ENCODE measurements at places on chromosomes 4 and X.

GRCh38 chrX:136572030-136572429, 40.0 kb downstream of the VGLL1 start:
- no peak for DNase-seq

- DNase-seq, result no peak
Observed at GRCh38 chr4:164701665-164702064, 52.3 kb upstream of the SMIM31 start.

- no peak for DNase-seq
Observed at GRCh38 chrX:51476930-51477329, 19.5 kb downstream of the NUDT11 start.

GRCh38 chr4:55312489-55313101, 33.4 kb upstream of the SRD5A3 start:
- no peak for DNase-seq

DNA sequence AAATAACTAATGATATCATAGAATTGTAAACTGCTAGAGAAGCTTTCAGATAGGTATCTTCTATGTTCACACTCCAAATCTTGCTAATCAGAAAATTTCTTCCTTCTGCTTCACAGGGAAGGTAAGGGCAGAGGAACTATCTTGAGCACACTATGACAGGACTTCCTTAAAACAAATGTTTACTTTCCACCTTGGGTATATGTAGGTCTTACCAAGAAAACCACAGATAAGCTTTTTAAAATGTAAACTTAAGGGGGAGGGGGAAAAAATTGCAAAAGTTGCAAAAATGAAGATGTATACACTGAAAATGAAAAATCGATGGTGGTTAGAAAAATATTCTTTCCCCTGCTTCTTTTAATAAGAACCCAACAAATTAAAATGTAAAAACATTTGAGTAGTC, 30.9 kb downstream of the YTHDC1 start:
- DNase-seq, result no peak

- no peak for DNase-seq
Observed at GRCh38 chrX:102745857-102746584, 25.5 kb downstream of the GPRASP3 start.

GRCh38 chr4:124386163-124386562, 326.4 kb downstream of the ANKRD50 start:
- DNase-seq, result no peak

DNA sequence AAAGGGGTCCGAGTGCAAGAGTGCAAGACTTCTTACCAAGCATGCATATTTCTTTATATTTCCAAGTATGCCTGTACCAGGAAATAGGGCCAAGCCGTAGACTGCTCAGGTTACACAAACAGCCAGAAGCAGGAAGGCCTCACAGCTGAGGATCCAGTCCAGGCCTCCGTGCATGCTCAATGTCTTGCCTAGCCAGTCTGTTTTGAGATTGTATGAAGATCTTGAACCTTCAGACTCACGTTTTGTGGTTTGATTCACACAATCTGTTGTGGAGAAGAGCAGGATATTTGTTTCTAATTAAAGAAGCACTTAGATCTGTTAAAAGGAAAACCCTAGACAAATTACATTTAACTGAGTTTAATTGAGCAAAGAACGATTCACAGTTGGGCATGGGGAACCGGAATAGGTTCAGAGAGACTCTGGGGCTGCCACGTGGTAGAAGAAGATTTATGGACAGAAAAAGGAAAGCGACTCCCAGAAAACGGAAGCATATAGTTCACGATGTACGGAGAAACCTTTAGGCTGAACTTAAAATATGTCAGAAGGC, 1.2 kb downstream of the MGST2 start:
- DNase-seq, result peak; percentile 23

DNA sequence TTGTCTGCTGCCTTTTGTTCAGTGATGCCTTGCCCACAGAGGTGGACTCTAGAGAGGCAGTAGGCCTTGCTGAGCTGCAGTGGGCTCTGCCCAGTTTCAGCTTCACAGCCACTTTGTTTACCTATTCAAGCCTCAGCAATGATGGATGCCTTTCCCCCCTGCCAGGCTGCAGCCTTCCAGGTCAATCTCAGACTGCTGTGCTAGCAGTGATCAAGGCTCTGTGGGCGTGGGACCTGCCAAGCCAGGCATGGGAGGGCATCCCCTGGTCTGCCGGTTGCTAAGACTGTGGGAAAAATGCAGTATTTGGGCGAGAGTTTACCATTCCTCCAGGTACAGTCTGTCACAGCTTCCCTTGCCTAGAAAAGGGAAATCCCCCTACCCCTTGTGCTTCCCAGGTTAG, 175.2 kb upstream of the PBDC1 start:
- no peak for DNase-seq

- DNase-seq, result no peak
Observed at GRCh38 chr4:110636680-110637407, 14.0 kb upstream of the PITX2 start.

- no peak for DNase-seq
Observed at GRCh38 chrX:19682712-19683331, 167.5 kb upstream of the MAP3K15 start.

DNA sequence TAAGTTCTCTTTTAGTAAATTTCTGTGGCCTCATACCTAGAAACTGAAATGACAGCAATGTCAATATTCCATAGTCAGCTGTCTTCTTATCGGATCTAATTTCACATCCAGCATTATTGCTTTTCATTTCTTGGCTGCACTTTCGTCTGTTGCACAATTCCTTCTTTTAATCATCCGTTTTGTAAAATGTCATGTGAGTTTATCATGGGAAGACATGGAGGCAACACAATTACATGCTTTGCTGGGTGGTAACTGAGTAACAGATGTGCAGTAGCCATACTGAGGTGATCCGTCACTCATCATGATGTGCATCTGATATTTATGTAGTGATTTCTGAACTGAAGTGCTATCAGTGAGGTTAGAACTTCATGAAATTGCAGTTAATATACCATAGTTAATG, 68.3 kb upstream of the SLC7A11 start:
- DNase-seq, result no peak

GRCh38 chr4:139492429-139492828, 38.5 kb downstream of the RAB33B start:
- no peak for DNase-seq

DNA sequence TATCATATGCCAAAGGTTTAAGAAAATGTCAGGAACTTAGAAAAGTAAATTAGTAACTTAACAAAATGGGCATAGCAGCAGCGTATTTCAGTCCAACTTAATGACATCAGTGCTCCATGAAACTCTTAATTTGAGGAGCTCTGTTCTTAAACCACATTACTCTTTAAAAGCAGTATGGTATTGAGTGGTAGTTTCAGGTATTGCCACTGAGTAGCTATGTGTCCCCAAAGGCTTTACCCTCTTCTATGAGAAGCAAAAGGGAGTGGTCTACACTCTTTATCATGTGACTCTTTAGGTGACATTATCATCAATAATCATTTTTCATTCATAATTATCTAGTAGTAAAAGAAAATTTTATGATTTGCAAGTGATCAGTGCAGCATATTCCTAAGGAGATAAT, 158.3 kb downstream of the STIM2 start:
- no peak for DNase-seq

GRCh38 chr4:4603067-4603466, 61.2 kb upstream of the STX18 start:
- no peak for DNase-seq

DNA sequence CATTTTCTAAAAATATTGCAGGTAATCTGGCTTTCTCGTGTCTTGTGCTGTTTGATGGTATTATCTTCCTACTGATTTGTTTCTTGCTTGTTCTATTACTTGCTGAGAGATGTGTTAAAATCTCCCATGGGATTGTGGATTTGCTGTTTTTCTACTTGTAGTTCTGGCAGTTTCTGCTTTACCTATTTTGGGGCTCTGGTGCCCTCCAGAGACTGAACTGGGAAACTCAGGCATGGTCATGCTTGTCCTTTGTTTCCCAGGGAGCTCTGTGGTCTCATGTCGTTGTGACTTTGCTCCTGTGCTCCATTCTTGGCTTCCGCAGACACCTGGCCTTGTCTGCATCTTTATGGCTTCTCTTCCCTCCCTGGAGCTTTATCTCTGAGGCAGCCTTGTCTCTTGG, 39.5 kb downstream of the NSD2 start:
- DNase-seq, result peak; percentile 6

DNA sequence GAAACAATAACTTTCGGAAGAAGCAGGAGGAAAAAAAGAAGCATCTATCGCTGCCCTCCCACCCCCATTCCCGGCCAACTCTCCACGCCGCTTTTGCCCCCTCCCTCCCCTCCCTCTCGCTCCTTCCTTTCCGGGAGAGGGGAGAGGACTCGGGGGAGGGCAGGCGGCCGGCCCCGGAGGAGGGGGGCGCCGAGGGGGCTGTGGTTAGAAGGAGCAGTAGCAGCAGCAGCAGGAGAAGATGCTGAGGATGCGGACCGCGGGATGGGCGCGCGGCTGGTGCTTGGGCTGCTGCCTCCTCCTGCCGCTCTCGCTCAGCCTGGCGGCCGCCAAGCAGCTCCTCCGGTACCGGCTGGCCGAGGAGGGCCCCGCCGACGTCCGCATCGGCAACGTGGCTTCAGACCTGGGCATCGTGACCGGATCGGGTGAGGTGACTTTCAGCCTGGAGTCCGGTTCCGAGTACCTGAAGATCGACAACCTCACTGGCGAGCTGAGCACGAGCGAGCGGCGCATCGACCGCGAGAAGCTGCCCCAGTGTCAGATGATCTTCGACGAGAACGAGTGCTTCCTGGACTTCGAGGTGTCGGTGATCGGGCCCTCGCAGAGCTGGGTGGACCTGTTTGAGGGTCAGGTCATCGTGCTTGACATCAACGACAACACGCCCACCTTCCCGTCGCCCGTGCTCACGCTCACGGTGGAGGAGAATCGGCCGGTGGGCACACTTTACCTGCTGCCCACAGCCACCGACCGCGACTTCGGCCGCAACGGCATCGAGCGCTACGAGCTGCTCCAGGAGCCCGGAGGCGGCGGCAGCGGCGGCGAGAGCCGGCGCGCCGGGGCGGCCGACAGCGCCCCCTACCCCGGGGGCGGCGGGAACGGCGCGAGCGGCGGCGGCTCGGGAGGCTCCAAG, 1.3 kb downstream of the PCDH7 start:
- peak; percentile 44 for DNase-seq
